Activated gamma-delta T cell (primary cell): ENCODE measurements at places on chromosomes 16 and 17.

DNA sequence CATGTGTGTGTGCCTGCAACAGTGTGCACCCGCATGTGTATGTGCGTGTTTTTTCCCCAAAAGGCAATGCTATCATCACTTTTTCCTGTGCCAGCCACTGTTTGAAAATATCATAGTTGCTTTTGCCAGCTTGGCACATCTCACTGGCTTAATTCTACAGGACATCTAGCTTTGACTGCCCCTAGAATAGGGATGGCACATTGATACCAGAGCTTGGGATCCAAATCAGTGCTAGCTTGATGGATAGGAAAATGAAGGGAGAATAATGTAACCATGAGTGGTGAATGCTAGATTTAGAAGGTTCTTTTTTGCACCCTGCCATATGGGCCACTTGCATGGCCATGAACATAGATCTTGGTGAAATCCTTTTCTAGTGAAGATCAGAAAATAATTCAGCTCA lies 72.7 kb downstream of the HS3ST4 start:
- DNase-seq = no peak

DNA sequence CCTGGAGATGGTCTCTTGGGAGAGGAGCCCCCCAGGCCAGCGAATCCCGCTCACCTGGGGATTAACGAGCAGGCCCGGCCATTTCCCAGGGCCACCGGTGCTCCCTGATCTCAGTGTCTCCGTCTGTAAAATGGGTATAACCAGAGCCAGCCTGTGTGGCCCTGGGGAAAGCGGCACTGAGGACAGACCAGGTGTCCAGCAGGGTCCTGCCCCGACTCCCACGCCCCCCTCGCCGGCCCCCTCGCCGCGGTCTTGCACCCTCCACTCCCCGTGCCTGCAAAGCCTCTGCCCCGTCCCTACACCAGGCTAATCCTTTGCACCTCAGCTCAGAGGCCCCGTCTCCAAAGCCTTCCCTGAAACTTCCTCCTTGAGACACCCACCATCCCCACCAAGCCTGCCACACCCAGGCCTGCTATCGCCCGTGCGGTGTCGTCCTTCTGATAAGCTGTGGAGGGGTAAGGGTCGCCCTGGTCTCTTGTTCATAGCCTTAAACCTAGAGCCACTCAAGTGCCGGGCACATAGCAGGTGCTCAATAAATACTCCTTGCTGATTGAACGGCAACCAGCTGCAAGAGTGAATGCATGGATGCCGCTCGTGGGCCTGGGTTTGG lies 259.1 kb downstream of the C16orf95 start:
- DNase-seq = no peak

DNA sequence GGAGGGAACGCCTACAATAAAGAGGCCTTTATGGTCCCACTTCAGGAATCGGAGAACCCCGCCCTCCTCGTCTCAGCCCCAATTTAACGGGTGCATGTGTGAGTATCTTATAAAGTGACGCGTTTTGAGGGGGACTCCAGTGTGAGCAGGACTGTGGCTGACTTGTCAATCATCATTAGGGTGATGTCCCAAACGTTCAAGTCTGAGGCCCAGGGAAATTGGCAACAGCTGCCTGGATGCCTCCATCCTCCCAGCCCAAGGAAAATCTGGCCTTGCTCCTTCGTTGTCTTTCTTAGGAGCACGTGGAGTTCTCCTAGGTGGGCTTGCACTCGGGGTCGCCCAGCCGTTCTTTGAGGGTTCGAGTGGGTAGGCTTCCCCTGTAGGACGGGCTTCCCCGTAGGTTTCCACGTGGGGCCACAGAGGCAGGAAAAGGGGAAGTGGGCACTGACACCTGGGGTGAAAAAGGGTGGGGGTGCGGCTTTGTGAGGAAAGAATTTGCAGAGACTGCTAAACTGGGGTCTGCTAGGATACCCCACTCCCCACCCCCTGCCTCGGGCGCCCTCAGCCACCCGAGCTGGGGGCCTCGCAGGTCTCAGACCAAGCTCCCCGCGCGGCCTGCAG lies 561 bp upstream of the HERPUD1 start:
- no peak for DNase-seq

GRCh38 chr17:36030956-36031355 lies 13.2 kb upstream of the CCL23 start:
- no peak for DNase-seq

GRCh38 chr16:10931134-10931533 lies 11.1 kb downstream of the DEXI start:
- DNase-seq = no peak

DNA sequence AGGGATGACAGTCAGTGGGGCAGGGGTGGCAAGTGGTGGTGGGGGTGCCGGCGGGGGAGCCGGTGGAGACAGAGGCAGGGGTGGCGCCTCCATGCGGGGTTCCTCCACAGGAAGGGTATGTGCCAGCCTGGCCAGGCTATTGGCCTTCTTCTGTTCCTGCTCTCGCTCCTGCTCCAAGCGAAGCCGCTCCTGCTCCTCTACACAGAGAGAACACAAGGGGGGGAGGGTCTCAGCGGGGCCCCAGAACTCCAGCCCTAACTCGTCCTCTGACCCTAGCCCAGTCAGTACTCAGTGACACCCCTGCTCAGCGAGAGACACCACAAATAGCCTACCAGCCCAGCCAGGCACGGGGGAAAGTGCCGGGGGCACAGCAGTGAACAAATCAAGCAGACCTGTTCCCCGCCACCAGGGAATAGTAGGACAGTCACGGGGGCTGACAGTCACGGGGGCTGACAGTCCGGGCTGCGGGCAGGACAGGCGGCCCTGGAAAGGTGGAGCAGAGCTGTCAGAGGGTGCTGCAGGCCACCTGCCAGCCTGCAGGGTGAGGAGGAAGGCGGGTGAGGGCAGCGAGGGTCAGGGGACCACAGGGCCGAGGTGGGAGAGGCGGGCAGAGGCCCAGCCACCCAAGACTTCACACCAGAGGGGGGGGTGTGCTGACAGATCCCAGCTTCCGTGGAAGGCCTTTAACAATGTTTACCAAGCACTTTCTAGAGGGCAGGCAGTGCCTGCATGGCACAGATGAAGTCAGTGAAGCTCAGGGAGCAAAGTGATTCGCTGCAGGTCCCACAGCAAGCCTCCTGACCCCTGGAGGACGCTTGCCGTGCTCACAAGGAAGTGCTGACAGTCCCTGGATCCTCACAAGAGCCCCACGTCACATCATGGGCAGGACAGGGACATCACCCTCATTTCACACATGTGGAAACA lies 5.3 kb downstream of the MNT start:
- DNase-seq = no peak

DNA sequence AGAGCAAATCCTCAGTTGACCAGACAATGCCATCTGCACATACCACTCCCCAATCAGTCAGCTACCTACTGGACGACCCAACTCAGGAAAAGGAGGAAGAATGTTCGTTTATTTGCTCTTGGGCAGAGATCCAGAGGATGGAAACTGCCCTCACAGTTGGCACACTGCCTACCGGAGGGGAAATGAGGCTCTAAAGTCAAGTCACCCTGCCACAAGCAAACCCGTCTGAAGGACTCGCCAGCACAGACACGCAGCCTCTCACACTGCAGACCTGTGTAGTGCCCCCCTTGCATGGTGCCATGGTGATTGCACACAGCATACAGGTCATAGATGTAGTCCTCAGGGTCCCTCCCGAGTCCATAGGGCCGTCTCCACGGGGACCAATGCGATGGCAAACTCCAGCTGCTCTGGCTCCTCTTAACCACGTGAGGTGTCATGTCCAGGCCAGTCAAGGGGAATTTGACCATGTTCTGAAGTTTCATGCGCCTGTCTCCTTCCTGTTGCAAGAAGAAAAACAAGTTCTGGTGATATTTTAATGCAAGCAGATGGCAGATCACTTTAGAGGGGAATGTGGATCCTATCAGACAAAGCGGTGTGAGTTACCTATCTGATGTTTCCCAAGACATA lies 69.5 kb downstream of the USP31 start:
- no peak for DNase-seq

DNA sequence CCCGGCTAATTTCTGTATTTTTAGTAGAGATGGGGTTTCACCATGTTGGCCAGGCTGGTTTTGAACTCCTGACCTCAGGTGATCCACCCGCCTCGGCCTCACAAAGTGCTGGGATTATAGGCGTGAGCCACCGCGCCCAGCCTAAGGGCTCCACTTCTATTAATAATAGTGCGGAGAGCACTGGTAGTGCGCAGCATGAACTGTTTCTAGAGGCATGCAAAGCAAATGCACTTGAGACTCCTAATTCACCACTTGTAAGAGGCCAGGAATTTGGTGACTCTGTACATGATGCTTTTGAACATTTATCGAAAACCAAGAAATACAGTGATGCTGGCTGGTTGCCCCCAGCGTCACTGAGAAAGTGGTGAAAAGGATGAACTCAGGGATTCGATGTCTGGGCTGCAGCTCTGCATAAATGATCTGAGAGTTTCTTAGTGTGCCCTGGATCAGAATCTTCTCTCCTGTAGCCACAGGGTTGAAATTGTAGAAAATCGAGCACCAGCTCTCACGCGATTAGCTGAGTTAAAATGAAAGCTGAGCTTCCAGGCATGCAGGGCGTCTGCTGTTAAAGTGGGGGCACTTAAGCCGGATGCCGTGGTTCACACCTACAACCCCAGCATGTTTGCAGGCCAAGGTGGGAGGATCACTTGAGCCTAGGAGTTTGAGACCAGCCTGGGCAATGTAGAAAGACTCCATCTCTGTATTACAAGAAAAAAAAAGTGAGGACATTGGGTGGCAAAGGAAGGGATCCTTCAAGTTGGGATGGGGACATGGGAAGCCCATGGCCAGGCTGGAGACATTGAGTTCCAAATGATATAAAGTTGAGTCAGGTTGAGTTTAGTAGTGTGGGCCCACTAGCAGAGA lies 4.8 kb downstream of the RNF213 start:
- no peak for DNase-seq

GRCh38 chr17:21293831-21294210 lies 9.3 kb downstream of the MAP2K3 start:
- DNase-seq = no peak

DNA sequence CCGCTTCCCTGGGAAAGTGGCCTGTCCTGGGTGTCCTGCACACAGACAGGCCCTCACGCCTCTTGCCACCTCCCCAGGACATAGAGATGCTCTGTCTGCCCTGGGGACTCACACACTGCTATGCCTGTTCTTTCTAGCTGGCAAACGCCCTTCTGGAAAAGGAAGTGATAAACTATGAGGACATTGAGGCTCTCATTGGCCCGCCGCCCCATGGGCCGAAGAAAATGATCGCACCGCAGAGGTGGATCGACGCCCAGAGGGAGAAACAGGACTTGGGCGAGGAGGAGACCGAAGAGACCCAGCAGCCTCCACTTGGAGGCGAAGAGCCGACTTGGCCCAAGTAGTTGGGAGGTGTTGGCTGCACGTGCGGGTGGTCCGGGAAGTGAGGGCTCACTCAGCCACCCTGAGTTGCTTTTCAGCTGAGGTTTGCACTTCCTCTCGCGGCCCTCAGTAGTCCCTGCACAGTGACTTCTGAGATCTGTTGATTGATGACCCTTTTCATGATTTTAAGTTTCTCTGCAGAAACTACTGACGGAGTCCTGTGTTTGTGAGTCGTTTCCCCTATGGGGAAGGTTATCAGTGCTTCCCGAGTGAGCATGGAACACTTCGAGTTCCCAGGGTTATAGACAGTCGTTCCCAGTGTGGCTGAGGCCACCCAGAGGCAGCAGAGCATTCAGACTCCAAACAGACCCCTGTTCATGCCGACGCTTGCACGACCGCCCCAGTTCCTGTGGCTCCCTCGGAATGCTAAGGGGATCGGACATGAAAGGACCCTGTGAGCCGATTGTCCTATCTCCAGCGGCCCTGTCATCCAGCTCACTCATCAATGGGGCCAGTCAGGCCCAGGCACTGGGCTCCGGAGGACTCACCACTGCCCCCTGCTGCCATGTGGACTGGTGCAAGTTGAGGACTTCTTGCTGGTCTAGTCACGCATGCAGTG lies 3.5 kb upstream of the RPL13 start:
- no peak for DNase-seq

DNA sequence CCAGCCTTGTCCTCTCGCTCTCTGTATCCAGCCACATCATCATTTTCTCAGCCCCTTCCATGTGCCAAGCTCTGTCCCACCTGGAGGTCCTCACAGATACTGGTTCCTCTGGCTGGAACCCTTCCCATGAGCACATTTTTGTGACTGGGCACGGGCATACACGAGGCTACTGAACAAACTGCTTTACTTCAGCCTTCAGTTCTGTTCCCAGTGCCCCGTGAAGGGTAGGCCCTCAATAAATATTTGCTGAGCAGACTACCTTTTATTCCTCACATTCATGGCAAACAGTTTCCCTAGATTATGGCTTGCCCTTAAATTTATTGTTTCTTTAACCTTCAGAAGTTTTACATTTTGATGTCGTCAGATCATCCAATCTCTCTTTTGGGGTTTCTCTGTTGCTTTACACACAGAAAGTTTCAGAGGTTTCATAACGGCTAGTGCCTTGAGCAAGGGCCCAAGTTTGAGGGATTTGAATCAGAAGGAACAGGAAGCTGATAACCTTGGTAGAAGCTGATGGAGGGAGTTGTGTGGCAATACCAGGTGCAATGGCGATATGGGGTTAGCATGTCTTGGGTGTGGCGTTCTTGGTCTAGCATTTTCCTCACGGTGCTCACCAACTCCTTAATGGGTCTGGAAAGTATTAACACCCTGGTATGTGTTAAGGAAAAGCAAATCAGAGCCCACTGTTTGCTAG lies 27.8 kb downstream of the TMEM92 start:
- no peak for DNase-seq

DNA sequence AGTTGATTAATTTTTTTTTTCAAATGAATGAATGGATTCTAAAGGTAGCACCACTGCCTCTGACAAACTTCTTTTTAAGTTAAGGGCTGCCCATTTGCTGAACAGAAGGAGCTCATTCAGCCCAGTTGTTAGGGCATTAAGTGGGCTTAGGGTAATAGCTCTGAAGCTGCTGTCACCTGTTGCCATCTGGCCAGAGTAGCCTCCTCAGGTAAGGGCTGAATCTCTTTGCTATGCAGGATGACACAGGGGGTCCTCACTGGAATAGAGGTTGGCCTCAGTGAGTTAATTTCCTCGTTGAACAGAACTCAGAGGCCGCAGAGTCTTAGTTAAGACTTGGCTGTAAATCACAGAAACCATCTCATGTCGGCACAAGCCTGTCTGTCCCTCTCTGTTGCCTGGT lies 232.8 kb downstream of the CCDC182 start:
- no peak for DNase-seq

DNA sequence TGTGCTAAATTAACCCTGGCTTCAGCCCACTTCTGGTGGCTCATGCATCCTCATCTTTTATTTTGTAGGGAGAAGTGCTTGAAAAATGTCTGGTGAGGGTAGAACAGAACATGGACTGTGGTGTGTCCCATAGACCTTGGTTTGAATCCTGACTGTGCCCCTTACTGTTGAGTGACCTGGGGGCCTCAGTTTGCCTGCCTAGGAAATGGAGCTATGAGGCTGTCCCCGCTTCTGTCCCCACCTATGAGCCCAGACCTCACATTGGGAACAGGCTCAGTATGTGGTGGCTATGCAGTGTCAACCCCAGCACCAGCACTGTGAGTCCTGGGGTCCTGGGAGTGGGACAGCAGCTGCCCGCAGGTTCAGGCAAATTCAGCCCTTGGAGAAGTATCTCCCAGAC lies 186.3 kb upstream of the GSE1 start:
- DNase-seq = no peak

GRCh38 chr17:33779234-33779591 lies 475.9 kb upstream of the CCL2 start:
- no peak for DNase-seq
